ENCODE measurements at places on chromosomes 3 and 15.

- no peak for DNase-seq
Measured at GRCh38 chr15:98674336-98674735, 26.0 kb downstream of the IGF1R start.

DNA sequence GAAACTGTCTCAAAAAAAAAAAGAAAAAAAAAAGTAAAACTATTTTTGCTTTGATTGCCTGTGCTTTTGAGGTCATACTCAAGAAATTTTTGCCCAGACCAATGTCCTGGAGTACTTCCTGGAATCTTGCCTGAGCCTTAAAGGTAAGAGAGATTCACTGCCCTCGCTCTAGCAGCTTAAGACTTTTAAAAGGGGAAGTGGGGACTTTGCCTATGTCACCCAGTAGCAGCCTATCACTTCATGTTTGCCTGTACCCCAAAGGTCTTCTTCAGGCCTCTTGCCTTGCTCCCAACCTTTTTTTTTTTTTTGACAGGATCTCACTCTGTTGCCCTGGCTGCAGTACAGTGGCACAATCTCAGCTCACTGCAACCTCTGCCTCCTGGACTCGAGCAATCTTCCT lies 18.9 kb upstream of the GOLGB1 start:
- no peak for DNase-seq

GRCh38 chr3:77283108-77283507 lies 243.2 kb downstream of the ROBO2 start:
- no peak for DNase-seq

DNA sequence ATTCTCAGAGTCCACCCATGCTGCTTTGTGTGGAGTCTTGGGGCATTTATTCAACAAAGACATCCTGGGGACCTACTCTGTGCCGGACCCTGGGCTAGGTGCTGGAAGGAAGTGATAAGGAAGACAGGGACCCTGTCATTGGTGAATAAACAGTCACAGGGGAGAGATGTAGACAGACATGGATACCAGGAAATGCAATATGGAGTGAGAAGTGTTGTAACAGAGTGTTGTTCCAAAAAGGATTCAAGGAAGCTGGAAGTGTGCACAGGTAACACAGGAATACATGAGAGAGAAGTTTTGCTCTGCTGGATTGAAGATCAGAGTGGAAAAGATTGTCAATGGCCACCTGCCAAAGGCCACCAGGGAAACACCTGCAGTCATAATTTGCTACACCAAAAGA lies 89.0 kb downstream of the PDCD6IP start:
- DNase-seq = no peak

- DNase-seq = peak; percentile 60
Measured at GRCh38 chr3:172673210-172673679, 37.6 kb downstream of the NCEH1 start.

GRCh38 chr3:120741837-120742197 lies 499 bp downstream of the RABL3 start:
- no peak for DNase-seq

DNA sequence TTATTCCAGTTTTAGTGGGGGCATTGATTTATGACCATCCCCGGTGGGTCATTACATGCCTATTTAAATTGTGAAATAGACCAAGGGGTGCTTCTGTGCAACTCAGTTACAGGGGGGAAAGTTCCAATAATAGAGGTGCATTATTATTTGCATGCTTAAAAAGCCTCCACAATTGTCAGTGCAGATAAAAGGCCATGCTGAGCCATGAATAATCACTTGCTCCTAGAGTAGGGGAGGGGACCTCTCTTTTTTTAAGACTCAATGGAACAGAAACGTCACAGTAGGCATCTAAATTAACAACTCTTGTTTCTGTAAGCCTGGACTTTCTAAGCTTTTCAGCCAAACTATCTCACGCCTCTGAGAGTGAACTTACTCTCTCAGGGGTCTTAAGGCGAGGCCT lies 66.5 kb upstream of the CMTM7 start:
- no peak for DNase-seq

GRCh38 chr3:39090922-39091321 lies 16.5 kb downstream of the GORASP1 start:
- DNase-seq = no peak

- DNase-seq = no peak
Measured at GRCh38 chr3:160780245-160780644, 24.2 kb downstream of the PPM1L start.

DNA sequence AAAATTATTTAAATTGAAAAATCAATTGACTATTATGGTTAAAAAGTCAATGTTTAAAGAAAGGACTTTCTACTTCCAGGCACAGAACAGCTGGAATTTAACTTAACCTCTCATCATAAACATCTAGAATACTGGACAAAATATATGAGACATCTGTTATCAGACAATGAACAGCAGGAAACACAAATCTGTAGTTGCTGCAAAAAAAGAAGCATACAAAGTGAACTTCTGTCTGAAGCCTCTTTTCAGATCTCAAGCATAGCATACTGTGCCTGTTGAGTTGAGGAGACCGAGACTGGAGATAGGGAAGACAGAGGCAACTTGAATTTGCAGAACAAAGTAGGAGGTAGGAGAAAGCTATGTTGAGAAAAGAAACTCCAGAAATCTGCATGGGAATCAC lies 140.0 kb upstream of the CBLB start:
- DNase-seq = no peak

DNA sequence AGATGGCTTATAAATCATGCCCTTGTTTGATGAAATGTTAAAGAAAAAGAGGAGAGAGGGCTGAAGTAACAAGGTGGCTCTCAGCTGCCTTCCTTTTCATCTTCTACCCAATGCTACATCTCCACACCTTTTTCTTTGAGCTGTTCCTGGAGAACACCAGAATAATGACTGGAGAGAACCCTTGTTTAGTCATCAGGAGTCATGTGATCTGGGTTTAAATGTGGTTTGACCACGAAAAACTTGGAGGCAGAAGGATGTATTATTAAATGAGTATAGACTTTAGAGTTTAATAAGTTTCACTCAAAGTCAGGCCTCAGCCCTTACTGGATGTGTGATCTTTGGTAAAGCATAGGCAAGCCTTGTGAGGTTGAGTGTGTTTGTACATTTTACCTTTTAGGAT lies 230.3 kb upstream of the TBL1XR1 start:
- no peak for DNase-seq

- DNase-seq = no peak
Measured at GRCh38 chr15:95457520-95457919, 873.0 kb upstream of the NR2F2 start.

DNA sequence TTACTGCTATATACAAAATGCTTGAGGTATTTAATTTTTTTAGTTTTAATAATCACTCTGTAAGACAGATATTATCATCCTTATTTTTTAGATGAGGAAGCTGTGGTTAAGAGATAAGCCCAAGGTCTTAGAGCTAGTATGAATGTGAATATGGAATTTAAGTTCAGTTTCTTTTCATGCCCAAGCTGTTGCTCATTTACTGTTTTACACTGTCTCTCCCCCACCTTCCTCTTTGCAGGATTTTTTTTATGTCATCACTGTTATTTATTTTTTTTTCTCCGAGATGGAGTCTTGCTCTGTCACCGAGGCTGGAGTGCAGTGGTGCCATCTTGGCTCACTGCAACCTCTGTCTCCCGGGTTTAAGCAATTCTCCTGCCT lies 22.5 kb downstream of the MAP2K5 start:
- no peak for DNase-seq

- no peak for DNase-seq
Measured at GRCh38 chr3:33658621-33658990, 59.4 kb downstream of the CLASP2 start.

DNA sequence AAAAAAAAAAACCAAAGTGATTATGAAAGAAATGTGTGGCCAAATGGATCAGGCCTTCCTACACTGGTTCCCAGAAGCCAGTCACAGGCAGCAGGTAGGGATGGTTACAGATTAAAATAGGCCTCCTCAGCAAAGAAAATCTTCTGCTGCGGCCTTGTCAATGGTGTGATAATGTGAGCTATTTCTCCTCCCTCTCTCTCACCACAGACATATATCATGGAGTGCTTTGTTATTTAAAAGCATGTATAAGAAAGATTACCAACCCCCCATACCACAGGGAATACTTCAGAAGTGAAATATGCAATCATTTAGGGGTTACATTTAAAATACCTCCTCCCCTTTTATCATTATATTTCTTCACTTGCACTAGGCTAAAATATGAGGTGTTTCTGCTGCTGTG lies 32.2 kb upstream of the LRTM1 start:
- no peak for DNase-seq

- DNase-seq = no peak
Measured at GRCh38 chr3:189839576-189839975, 208.4 kb downstream of the TP63 start.

DNA sequence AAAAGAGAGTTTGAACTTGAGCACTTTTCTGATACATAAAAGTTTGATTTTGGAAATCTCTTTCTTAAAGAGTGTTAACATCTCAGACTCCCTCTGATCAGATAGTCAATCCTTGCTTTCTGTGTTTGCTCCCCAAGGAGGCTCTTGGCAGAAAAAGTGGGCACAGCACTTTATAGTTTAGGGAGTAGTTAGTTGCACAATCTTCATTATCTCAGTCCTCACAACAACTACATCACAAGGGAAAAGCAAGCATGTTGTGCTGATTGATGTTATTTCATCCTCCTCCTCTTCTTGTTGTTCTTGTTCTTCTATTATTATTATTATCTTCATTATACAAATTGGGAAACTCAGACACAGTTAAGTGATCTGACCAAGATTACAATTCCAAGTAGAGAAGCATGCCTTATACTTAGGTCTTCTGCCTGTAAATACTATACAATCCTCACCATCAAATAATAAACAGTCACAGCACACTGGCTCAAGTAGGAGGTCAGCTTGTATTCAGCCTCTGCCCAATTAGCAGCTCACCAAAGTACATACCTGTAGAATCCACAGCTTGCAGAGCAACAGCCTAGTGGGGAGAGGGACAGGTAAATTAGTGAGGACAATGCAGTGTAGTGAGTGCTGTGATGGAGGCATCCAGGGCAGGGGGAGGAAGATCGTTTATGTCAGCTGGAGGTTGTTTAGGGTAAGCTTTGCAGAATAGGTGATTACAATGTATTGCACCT lies 304.1 kb upstream of the MME start:
- no peak for DNase-seq

GRCh38 chr3:138338811-138339210 lies 9.2 kb upstream of the NME9 start:
- no peak for DNase-seq

- DNase-seq = no peak
Measured at GRCh38 chr15:33113666-33114373, 80.7 kb downstream of the FMN1 start.

GRCh38 chr3:15522016-15522415 lies 510 bp upstream of the COLQ start:
- no peak for DNase-seq

DNA sequence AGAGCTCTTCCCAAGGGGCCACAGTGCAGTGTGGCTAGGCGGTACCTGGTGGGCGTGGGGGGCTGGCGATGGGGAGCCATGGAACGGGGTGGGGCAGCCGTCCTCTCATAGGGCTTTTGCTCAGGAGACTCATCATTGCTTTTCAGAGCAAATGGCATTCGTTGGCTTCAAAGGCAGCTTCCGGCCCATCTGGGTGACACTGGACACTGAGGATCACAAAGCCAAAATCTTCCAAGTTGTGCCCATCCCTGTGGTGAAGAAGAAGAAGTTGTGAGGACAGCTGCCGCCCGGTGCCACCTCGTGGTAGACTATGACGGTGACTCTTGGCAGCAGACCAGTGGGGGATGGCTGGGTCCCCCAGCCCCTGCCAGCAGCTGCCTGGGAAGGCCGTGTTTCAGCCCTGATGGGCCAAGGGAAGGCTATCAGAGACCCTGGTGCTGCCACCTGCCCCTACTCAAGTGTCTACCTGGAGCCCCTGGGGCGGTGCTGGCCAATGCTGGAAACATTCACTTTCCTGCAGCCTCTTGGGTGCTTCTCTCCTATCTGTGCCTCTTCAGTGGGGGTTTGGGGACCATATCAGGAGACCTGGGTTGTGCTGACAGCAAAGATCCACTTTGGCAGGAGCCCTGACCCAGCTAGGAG lies 40.8 kb downstream of the MESD start:
- DNase-seq = no peak

DNA sequence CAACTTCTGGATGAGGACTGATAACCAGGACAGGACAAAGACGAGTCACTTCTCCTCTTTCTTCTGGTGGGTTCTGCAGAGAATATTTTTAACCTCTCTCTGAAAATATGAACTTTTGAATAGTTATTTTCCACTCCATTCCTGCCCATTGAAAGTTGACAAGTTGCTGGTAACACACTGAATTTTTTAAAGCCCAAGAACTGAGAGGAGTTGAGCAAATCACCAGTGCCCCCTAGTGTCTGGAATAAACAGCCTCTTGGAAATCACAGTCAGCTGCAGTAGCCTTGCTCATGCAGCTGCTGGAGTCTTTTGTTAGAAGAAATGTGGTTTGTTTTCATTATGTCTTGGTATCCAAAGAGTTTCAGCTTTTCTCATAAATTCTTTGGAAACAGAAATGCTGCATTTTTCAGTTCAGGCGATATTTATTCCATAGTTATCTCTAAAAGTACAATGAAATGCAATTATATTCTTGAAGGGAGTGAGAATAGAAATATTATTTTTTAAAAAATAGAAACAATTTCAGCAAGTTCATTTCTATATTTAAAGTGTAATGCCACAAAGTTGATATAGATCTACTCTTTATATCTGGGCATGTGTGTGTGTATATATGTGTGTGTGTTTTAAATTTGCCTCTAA lies 741.0 kb upstream of the CBLB start:
- DNase-seq = peak; percentile 64

DNA sequence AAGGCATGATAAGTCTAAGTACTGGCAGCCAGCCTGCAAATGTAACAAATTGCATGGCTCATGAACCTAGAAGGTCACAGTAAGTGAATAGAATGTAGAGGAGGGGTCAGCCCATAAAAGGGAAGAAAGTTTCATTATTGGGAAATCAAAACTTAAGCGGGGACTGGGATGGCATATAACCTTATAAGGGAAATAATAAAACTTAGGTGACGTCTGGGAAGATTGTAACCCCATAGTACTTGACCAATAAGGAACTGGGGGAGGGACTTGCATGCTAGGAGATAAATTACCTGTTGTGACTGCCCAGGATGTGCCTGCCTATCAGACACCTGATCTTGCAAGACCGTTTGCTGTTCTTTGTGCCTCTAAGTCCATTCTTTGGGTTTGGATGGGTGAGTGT lies 28.1 kb upstream of the MCTP2 start:
- no peak for DNase-seq

- DNase-seq = no peak
Measured at GRCh38 chr3:179224584-179224983, 26.3 kb downstream of the KCNMB3 start.

- DNase-seq = no peak
Measured at GRCh38 chr15:84855765-84856164, 28.7 kb upstream of the SLC28A1 start.

GRCh38 chr3:117920253-117920898 lies 1114.3 kb downstream of the IGSF11 start:
- no peak for DNase-seq

- DNase-seq = peak; percentile 79
Measured at GRCh38 chr3:101848754-101849713, at the start of gene NFKBIZ. Gene NFKBIZ, plus strand, starts transcription at chr3:101849514. Its CDS starts 115 bp downstream, at chr3:101849629.

Data from neural crest cell (in vitro differentiated cells).